ENCODE measurements at places on chromosomes 11 and 22.

- peak; percentile 91 for DNase-seq
Observed at GRCh38 chr22:38051900-38052862, 5.0 kb upstream of the PICK1 start.

- DNase-seq = no peak
Observed at GRCh38 chr11:15885854-15886253, 470.5 kb downstream of the SOX6 start.

DNA sequence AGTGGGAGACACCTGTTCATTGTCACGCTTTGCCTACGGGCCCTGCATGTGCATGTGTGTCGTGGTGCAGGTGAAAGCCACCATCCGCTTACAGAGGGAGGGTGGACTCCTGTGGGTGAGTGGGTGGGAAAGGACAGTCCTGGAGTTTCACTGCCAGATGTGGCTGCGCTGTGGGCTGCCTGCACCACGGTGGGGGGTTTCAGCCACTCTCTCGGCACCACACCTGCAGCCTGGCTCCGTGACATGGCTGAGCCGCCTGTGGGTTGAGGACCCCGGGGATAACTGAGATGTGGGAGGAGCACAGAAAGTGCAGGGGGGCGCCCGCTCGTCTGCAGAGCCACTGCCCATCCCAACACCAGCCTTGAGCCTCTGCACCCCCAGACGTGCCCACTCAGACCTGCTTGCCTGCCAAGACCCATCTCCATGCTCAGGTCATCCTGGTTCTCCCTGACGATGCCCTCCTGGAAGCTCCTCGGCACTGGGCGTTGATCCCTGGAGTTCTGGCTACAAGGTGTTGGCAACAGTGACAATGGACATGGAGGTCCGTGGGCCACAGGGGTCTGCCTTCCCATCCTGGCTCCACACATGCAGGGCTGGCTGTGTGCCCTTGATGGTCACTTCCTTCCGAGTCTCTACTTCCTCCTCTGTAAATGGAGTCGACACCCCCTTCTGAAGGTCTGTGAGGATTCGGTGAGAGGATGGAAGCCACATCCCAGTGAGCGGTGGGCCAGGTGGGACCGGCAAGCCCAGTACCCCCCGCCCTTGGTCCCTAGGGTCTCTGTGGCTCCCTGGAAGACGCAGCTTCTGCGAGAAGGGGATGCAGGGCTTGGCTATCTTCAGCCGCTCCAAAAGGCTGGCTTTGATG is 1007.0 kb downstream of the BRD1 start:
- DNase-seq = no peak

DNA sequence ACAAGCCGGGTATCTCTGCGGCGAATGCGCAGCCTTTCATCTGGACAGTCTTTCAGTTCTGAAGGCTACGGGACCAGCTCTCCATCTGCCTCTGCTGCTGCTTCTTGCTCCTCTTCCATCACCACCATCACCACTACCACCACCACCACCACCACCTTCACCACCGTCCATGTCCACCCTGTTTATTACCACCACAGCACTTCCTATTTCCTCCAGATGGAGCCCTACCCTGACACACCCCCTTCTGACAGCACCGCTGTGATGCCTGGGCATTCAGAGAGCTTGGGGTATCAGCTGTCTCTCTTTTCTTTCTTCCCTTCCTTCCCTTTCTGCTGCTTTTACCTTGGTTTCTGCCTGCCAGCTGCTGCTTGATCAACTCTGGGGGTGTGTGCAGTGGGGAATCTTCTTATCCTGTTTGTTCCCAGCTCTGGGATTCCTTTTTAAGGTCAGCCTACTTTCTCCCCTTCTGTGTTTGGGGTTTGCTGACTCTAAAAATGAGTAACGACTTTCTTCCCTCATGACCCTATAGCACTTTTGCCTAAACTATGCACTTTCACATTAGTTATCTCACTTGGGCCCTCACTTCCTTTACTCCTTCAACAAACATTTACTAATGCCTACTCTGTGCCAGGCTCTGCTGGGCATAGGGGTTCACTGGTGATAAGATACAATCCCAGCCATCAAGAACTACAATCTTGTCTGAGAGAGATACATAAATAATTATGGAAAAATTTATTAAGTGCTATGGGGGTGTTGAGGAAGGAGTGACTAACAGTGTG is 7.8 kb upstream of the RRM1 start:
- DNase-seq = no peak

- peak; percentile 23 for DNase-seq
Observed at GRCh38 chr11:35419184-35419829, at the start of gene SLC1A2. Gene SLC1A2 (minus strand): TSS chr11:35419558. CDS start chr11:35418966, 592 bp downstream.

DNA sequence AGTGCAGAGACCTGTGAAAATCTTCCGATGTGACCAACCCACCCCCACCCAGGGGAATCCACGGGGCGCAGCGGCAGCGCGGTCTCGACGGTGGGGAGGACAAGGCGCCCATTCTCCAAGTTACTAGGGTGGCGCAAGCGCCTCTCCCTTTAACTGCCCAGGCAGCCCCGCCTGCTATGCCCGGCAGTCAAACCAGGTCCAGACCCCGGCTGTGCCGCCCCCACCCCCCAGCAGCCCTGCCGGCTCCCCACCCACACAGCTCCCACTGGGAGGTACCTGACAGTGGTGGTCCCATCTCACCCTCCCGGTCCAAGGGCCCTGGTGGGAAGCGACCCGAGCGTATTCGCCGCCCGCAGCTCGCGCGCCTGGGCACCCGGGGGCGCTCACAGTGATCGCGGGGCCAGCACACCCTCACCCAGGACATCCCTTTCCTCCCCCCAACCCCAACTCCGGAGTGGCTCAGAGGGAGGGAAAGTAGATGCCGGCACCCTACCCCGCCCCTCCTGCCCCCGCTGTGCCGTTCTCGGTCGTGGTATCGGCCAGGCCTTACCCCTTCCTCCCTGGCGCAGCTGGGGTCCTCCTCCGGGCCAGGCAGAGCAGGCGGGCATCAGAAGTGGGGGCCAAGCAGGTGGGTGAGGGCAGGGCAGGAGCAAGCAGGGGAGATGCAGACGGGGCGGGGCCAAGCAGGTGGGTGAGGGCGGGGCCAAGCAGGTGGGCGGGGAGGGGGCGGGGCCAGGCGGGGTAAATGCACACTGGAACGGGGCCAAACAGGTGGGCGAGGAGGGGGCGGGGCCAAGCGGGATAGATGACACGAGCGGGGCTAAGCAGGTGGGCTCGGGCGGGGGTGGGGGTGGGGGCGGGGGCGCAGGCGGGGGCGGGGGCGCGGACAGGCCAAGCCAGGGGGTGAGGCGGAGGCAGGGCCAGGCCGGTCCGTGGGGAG is at the start of gene TRPM5:
TRPM5 (minus strand) TSS at position 634 of the 940 bp plus-strand sequence. CDS start 21,478 bp downstream, outside the sequence.
- DNase-seq = no peak

DNA sequence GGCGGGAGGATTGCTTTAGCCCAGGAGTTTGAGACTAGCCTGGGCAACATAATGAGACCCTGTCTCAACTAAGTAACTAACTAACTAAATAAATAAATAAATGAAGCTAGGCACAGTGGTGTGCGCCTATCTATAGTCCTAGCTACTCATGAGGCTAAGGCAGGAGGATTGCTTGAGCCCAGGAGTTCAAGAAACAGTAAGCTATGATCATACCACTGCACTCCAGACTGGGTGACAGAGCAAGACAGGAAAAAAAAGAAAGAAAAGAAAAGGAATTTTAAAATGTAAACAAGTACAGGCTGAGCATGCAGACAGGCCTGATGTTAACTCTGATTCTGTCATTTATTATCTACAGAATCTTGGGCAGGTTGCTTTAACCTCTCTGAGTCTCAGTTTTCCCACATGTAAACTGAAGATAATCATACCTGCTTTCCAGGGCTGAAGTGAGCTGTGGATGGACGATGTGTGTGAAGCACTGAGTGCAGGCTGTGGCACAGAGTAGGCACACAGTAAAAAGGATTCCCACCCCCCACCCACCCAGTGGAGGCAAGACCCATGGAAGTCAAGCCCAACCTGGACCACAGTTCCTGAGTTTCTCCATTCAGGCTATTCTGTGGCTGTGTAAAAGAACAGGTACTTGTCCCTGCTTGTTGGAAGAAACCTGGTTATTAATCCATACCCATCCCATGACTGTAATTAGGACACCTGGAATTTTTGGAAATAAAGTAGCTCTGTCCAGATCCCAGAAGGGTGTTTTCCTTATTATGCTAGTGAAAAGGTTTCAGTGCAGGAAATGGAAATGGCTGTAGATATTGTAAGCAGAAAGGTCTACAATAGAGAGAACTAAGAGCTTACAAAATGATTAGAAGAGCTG is 18.7 kb upstream of the SCUBE2 start:
- DNase-seq = no peak

GRCh38 chr11:36107547-36107946 is 163.7 kb downstream of the LDLRAD3 start:
- no peak for DNase-seq

DNA sequence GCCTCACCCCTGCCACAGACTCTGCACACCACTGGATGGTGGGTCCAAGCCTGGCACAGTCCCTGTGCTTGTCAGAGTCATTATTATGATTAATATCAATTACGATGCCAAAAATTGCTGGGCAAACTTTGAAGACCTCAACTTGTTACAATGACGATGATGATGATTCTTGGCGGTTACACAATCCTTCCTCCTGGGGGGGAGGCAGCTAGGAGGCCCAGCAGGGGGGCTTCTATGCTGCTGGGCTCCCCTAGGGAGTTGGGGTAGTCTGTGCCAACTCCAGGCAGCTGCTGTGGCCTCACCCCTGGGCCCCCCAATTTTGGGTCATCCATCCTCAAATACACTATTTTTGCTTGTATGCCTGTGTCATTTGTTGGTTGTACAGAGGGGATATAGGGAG is 12.0 kb downstream of the SLC35E4 start:
- DNase-seq = no peak

GRCh38 chr22:25120093-25120561 is 79.5 kb upstream of the CRYBB3 start:
- DNase-seq = no peak

Data from GM12891 (cell line).